Activated CD4-positive, CD25-positive, alpha-beta regulatory T cell treated with anti-CD3 and anti-CD28 coated beads, Interleukin-2, amount 50 U/mL, for 72 hours (primary cell): ENCODE measurements at places on chromosomes 4 and X.

DNA sequence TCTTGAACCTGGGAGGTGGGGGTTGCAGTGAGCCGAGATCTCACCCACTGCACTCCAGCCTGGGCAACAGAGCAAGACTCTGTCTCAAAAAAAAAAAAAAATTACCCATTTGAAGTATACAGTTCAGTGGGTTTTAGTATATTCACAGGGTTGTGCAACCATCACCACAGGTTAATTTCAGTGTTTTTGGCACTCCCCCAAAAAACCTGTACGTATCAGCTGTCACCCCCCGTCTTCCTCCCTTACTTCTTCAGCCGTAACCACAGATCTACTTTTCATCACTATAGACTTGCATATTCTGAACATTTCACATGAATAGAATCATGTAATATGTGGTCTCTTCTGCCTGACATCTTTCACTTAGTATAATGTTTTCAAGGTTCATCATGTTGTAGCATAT, 11.7 kb upstream of the PTTG2 start:
- no peak for DNase-seq

DNA sequence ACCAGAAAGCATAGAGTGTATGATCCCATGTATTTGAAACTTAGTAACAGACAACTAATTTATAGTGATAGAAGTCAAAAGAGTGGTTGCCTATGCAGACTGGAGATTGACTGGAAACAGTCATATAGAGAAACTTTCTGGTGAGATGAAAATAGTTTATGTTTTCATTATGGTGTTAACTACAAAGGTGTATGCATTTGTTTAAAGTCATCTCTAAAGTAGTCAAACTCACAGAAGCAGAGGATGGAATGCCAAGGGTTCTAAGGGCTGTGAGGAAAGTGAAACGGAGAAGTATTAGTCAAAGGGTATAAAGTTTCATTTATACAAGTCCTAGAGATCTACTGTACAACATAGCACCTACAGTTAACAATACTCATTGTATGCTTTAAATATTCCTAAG, 45.8 kb downstream of the ENOX2 start:
- no peak for DNase-seq

- no peak for DNase-seq
These were observed 162.7 kb downstream of the NAF1 start for GRCh38 chr4:163003979-163004378.

GRCh38 chr4:128521156-128521555, 233.5 kb upstream of the PGRMC2 start:
- no peak for DNase-seq

GRCh38 chr4:74426101-74426500, 18.8 kb upstream of the AREG start:
- DNase-seq = no peak

GRCh38 chr4:968221-968620, 5.1 kb downstream of the DGKQ start:
- no peak for DNase-seq

GRCh38 chr4:59127743-59128142, 2017.6 kb upstream of the IGFBP7 start:
- no peak for DNase-seq

DNA sequence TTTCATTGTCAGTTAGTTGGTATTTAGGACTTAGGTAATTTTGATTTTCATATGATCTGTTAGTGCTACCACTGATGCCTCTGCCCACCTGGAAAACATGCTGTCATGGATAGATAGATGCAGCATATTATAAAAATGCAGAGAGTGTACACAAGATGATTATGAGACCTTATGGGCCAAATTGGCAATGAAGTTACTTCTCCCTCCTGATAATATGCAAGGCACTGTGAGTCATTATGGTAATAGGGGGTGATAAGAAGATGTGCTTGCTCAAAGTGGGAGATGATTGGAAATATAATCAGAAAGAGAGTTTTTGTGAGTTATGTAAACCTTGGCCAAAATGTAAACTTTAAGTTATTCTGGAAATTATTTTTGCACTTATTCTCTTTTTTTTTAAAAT, 56.6 kb upstream of the RHOH start:
- DNase-seq = no peak

DNA sequence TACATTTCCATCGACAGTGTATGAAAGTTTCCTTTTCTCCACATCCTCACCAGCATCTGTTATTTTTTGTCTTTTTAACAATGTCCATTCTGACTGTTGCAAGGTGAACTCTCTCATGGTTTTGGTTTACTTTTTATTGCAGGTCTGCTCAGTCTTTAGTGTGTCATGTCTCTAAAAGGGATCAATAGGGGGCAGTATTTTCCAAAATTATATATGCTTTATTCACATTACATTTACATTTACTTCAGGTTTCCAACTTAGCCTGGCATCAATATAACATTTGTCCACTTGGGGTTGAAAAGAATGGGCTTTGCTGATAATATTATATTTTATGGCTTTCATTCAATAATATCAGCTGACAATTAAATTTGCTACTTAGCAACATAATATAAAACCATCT, 265.0 kb upstream of the SLITRK2 start:
- DNase-seq = no peak

DNA sequence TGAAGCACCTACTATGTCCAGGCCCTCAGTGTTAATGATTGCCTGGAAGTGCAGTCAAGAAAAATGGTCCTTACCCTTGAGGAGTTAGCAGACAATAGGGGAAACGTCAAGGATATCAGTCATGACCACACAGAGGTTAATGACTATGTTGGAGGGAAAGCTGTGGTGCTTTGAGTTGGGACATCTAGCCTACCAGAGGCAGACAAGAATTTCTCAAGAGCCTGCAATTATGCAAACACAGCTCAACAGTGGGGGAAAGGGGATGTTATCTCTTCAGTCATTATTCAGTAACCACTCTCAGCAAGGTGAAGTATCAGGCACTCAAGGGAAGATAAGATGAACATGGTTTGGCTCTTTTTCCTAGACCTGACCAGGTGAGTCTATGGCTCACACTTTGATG, 7.0 kb upstream of the FGFBP1 start:
- no peak for DNase-seq

- peak; percentile 73 for DNase-seq
These were observed 37.8 kb upstream of the SLC9A7 start for GRCh38 chrX:46796574-46797191.

- no peak for DNase-seq
These were observed 8.5 kb downstream of the OTUD4 start for GRCh38 chr4:145171911-145172310.

DNA sequence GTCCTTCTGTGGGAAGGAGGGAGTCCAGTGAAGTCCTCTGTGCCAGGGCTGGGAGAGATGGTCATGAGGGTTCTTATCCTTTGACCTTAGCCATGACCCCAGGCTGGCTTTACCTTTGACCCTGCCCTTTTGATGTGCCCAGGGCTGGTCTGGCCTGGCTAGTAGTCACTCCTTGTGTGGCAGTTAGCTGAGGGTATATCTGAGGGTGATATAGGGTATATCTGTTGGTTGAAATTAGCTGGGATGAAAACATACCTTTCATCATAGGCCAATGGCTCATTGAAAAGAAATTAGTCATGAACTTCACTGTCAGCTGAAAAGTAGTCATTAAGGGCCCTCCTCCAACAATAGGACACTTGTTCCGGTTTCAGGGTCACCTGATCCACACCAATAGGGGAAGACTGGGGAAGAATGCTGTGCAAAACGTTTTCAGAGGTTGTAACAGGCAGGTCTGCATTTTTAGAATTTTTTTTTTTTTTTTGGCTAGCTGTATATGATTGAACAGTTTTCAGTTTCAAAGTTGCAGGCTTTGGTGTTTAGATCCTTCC, 74.6 kb upstream of the STOX2 start:
- no peak for DNase-seq

- DNase-seq = no peak
These were observed 429.3 kb downstream of the INPP4B start for GRCh38 chr4:142416711-142417275.

- DNase-seq = no peak
These were observed 42.8 kb upstream of the KLF3 start for GRCh38 chr4:38621028-38621684.
